Esophagus mucosa (tissue), 1 donor: ENCODE measurements at places on chromosomes 1 and 21.
A peak's percentile ranks its signal among the peaks of the same experiment; 100 is the strongest.

DNA sequence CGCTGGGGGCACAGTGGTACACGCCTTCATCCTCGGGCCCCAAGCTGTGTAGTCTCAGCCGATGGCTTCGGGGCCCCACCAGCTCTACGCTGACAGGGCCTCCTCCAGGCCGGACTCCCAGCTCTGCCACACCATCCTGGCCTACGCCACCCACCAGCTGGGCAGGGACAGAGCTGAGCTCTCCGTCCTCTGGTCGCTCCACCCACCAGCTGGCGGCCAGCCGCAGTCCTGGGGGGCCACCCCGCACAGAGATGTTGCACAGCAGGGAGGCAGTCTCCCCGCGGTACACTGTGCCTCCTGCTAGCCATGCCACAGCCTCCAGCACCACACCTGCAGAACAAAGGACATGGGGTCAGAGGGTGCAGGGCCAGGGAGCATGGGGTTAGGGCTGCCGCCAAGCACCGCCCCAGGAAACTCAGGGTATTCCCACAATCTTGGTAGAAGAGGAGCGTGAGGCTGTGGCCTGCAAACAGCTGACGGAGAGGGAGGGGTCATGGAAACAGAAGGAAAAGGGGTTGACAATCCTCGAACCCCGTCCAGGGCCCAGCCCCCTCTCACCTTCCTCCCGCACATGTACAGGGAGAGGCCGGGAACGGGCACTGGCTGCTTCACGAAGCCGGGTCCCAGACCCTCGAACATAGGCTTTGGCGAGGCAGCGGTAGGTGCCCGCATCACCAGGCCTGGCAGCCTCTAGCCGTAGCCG is 5.9 kb downstream of the IGSF8 start:
- ATAC-seq = no peak

DNA sequence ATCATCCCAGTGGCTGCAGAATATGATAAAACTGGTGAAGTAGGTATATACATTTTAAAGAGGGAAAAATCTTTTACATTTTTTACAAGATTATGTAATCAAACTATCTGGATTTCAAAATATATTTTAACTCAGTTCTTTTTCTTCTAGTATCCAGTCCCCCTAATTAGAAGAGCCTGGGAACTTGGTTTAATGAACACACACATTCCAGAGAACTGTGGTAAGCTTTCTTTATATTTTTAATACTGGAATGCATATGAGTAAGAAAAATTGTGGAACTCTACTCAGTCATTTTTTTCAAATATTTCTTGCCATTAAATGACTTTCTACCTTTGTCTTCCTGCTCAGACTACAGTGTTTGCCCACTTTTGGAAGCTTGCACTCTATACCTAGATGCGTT is 8.2 kb downstream of the ACADM start:
- ATAC-seq = no peak

DNA sequence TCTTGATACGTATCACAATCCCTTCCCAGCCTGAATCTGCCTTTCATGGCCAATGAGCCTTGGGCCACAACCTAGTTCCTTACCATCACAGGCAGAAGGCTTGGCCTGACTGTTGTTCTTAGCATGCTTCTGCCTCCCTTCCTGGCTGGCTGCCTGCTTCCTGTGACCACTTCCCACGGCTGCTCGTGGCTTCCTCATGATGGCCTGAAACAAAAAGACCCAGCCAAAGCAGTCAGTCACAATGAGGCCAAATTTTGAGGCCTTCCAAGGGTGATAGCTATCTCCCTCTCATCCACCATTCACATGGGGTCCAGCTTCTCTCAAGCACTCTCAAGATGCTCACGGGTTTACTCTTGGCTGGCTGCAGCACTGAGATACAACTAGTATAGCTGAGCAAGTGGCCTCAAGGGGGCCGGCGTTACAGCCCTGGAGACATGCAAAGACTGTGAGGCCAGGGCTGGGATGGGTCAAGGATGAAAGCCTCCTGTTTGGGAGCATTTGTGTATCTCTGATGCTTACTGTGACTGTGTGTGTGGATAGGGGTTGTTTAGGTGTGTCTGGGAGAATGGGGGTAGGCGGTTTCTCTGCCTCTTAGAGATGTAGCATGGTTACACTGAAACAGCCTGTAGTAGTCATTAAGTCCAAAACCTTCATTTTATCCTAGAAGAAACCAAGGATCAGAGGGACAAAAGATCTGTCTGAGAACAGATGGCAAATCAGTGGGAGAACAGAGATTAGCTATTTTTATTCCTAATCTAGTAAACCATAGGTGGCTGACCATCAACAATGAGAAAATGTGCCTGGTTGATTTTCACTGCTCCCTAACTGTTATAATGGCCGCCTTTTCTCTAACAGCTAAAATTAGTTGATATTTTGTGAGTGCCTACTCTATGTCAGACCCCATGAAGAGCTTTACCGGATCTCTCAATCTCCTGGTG is 5.4 kb upstream of the TOE1 start:
- no peak for ATAC-seq

DNA sequence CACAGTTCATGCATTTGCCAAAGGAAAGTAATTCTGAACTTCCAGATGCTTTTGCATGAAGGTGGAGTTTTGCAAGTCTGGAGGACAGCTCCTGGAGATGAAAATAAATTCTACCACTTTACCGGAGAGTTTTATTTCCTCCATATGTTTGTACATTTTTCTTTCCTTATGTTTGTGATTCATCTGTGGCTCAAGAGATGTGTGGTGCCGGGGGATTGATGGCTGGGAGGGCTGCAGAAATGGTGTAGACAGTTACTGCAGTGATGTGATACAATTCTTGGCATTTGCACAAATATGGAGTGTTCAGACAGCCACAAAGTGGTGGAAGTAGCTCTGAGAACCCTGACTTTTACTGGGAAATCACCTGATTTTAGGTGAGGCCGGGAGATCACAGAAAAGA is 58.5 kb upstream of the ASB17 start:
- ATAC-seq = no peak

GRCh38 chr1:32525661-32526444 is 13.4 kb upstream of the ZBTB8A start:
- no peak for ATAC-seq

DNA sequence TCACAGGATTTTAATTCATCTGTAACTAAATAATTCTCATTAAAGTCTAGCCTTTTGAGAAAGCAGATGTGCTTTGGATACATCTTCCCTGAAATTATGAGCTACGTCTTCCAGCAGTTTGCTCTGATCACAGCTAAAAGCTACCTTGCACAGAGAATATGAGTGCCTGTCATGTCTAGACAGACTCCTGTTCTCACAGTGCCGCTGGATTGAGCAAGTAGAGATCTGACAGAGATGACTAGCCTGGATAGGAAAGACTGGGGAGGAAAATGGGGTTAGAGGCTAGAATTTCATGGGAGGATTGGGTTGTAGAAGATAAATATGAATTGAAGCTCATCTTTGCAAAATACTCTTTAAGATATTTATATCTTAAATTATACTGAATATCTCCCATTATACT is 24.1 kb downstream of the CEPT1 start:
- peak; percentile 47 for ATAC-seq

DNA sequence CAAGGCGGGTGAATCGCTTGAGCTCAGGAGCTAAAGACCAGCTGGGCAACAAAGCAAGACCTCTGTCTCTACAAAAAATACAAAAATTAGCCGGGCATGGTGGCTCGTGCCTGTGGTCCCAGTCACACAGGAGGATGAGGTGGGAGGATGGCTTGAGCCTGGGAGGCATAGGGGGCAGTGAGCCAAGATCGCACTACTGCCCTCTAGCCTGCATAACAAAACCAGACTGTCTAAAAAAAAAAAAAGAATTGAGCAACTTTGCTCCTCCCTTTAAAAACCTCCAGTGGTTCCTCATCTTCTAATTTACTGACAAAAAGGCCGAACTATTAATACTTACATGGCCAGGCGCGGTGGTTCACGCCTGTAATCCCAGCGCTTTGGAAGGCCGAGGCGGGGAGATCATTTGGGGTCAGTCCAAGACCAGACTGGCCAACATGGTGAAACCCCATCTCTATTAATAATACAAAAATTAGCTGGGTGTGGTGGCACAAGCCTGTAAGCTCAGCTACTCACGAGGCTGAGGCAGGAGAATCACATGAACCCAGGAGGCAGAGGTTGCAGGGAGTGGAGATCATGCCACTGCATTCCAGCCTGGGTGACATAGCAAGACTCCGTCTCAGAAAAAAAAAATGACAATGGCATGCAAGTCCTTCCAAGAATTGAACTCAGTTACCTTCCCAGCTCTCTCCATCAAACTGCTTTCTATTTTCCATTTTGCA is 4.4 kb downstream of the ACBD3 start:
- peak; percentile 45 for ATAC-seq

- ATAC-seq = no peak
Observed at GRCh38 chr1:224865510-224865909, 64.0 kb upstream of the DNAH14 start.

GRCh38 chr1:69258842-69259241 is 308.9 kb upstream of the LRRC7 start:
- no peak for ATAC-seq

- ATAC-seq = no peak
Observed at GRCh38 chr1:47843781-47844557, 153.2 kb downstream of the TRABD2B start.

DNA sequence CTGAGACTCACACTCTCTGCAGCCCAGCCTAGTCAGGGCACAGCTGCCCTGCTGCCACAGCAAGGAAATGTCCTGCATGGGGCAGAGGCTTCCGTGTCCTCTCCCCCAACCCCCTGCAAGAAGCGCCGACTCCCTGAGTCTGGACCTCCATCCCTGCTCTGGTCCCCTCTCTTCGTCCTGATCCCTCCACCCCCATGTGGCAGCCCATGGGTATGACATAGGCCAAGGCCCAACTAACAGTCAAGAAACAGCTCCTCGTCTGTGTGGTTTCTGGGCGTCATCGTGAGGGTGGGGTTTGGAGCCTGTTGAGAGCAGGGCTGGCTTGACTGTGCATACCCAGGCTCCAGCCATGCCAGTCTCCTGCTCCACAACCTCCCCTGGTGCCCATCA is 19.5 kb downstream of the FAAH start:
- peak; percentile 12 for ATAC-seq

GRCh38 chr1:117632269-117633067 is 26.6 kb downstream of the TENT5C start:
- no peak for ATAC-seq
